Stimulated activated CD8-positive, alpha-beta memory T cell treated with anti-CD3 and anti-CD28 coated beads, Interleukin-4, amount 100 ng/mL, for 4 hours (primary cell): ENCODE measurements at places on chromosomes 7 and 10.

DNA sequence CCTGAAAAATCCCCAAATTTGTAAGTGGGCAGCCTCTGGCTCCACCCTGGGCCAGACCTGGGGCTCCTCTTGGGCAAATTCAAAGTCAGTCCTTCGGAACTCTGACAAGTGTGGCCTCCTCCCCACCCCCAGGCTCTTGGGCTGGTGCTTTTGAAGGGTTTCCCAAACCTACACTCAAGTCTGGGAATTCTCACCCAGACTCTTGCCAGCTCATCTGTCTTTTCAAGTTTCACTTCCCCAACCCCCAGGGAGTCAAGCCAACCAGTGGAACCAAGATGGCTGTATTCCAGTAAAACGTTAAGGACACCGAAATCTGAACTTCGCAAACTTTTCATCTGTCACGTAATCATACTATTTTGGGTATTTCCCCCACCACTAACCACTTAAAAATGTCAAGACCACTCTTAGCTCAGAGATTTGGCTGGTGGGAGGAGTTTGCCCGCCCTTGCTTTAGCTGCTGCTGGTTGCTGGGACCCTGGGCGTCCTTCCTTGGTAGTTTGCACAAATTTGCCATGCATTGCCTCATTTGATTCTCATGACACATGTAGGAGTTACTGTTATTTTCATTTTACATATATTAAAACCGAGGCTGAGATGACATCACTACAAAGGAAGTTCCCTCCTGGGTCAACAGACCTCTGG is 1.7 kb upstream of the MYO1G start:
- no peak for DNase-seq

DNA sequence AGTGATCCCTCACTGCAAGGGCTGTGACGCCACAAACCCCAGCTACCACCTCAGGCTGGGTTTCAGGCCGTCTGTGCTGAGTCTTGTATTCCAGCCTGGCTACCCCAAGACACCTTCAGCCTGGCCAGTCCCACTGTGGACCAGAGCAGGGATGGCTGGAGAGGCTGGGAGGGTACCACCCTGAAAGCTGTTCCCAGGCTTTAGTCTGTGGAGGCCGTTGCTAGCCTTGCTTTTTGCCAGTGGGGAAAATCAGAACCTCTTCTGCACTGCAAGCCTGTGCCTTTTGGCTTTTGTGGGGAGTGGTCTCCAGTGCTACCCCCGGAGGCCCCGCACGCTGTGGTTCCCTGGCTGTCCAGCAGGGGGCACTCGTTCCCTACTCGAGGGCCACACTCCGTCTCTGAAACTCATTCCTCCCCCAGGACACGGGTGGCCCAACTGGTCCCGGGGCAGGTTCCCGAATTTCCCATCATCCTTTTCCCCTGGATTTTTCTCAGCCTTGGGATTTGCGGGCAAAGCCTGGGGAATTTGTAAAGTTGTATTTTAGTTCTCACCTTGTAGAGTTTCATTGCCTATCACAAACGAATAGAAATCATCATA is 128.4 kb upstream of the BTBD16 start:
- no peak for DNase-seq

- no peak for DNase-seq
Observed at GRCh38 chr7:80249619-80250295, 115.1 kb downstream of the GNAI1 start.

GRCh38 chr10:24114556-24114955 is 94.4 kb upstream of the KIAA1217 start:
- DNase-seq, result no peak

- DNase-seq, result no peak
Observed at GRCh38 chr10:5157501-5157900, 27.4 kb downstream of the AKR1C8 start.

GRCh38 chr10:17025444-17026295 is 103.9 kb downstream of the CUBN start:
- DNase-seq, result peak; percentile 29

DNA sequence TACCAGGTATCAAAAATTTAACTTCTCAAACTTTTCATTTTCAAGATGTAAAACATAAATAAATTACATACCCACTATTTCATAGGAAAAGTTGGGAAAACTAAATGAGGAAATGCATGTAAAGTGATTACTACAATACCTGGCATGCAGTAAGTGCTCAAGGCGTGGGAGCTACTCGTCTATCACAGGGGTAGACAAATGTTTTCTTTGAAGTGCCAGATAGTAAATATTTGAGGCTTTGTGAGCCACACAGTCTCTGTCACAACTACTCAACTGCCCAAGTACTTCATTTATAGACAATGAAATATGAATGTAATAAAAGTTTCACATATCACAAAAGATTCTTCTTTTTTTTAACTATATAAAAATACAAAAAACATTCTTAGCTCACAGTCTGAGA is 96.4 kb upstream of the PCGF5 start:
- DNase-seq, result no peak
